Activated T-helper 1 cell treated with anti-CD3 and anti-CD28 coated beads, Interleukin-2, amount 50 U/mL, for 16 hours (primary cell): ENCODE measurements at places on chromosomes 16 and 17.

DNA sequence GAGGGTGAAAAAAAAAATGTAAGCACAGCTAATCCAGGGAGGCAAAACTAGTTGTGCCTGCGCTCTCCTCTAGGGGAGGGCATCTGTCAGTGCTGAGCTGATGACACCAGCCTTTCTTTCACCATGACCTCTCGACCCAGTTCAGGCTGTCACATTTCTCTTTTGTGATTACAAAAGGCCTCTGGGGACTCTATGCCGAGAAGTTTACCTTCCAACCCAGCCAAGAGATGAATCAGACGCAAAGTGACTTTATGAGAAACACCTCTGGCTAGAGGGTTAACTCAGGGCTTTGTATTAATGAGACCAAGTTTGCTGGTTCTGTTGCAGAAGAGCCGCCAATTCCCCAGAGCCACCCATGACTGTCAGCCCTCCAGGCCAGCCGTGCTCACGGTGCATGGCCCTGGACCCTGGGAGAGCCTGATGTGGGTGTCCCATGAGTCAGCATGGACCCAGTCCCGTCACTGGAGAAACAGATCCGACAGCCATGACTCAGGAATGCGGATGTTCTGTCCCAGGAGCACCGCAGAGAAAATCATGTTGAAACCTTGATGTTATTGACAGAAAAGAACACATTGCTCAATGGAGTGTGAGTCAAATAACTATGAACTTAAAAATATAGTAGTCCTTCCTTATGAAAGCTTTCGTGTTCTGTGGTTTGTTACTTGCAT lies 437.2 kb downstream of the HS3ST3B1 start:
- DNase-seq: no peak

DNA sequence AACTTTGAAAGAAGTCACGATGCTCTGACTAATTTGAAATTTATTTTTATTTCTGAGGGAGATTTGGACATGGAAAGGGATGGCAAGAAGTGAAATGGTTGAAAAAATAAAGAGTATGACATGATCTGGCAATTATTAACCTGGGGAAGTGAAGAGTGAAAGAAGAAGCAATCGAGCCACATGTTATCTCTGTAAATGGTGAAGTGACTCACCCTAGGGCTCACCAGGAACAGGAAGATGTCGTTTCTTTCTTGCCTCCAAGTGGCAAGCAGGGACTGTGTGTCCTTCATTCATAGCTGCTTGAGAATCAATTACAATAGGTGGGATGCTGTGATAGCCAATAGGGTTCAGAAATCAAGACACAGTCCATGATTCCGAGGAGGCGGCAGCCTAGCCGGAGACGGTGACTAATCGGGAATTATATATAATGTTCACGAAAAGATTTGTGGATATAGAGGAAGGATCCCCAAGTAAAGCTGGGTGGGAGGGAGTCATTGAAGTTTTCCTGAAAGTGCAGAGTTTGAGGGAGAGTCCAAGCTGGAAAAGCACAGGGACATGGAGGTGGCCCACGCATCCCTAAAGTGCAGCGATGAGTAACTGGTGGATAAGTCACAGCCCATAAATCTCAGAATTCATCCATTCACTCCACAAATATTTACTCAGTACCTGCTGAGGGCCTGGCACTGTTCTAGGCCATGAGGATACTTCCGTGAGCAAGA lies 18.2 kb upstream of the KRT20 start:
- DNase-seq: no peak

DNA sequence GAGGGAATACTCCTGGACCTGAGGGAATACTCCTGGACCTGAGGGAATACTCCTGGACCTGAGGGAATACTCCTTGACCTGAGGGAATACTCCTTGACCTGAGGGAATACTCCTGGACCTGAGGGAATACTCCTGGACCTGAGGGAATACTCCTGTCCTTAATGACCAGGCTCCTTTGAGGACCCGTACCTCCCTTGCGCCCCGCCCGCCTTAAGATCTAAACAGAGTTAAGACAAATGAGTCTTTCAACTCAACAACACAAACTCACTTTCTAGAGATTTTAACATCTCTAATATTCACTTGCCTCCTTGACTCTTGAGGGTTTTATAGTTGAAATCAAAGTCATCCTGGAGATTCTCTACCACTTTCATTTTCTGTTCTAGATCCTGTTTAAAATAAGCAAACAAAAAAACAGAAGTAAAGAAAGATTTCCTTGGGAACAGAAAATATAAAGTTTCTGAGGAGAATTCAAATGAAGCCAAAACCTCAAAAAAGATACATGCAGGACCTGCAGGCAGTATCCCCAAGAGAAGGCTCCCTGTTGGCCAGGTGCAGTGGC lies 49.7 kb downstream of the STAT3 start:
- no peak for DNase-seq

GRCh38 chr16:30758988-30759491 lies 2.8 kb downstream of the CFAP119 start:
- DNase-seq: no peak

DNA sequence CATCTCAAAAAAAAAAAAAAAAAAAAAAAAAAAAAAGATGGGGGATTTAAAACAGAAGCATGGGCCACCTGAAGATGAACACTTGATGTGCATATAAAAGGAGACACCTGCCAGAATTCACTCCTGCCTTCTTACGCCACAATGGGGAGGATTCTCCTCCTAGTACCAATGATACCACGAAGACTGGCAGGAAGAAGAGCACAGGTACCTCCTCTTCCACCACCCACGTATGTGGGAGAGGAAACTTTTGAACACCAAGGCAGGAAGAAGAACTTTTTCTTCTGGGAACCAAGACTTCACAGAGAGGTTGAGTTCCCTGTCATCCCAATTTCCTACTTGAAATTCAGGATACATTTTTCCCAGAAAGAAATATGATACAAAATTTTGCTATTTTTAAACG lies 2.7 kb upstream of the MAP2K6 start:
- DNase-seq: no peak

GRCh38 chr16:12976936-12977335 lies 75.5 kb downstream of the SHISA9 start:
- no peak for DNase-seq

DNA sequence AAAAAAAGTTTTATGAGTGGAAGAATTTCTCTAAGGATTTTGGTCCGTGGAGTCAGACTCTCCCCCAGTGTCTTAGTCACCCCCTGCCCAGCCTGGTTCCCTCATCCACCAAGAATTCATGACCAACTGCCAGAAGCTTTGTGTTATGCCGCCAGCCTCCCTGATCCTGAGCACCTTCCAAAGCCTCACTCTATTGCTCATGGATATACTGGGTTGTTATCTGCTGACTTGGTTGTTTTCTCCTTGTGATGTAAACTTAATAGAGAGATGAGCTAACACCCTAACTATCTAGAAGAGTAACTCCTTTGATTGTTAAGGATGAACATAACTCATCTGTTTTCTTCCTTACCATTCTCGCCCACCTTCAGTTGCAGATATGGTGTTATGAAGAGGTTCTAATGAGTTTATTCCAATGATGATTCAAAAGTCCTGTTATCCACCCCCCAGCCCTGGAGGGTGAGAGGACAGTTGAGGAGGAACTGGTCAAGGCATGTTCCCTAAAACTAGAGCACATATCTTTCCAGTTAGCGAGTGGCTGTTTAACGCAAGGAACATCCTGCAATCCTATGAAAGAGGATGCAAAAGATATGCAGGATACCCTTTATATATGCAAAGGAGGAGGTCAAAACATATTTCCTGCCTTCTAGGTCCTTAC lies 1.5 kb upstream of the PSMD3 start:
- no peak for DNase-seq

GRCh38 chr17:77300016-77300686 lies 159.4 kb downstream of the SEC14L1 start:
- no peak for DNase-seq

- DNase-seq: no peak
Observed at GRCh38 chr17:33335491-33336173, 42.5 kb upstream of the ASIC2 start.

DNA sequence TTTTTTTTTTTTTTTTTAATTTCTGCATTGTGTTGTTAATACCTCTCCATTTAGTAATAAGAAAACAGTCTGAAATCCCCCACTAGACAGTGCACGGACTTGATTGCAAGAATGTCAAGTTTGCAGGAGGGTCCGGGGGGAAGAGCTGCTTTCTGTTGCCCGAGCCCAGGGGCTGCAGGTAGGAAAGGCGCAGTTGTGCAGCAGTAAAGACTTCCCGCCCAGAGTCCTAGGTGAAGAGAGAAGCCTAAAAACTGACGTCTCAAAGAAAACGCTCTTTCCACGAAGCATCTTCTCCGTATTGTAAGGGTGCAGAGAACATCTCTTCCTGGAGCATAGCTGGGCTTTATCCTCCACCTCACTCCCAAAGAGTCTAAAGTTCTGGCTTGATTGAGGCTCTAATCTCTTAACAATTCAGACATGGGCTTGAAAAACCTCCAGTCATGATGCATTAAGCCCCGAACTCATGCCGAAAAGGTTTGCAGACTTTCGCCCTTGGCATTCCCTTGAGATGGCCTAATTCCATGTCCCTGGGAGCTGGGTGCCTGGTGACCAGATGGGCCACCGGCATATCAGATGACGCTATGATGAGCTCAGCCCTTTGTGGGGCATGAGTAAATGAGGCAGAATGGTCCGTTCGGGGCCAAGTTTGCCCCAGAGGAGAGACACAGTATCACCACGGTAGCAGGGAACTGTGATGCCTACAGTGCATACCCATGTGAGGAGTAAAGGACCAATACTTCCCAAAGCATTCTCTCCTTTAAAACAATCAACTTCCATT lies 436.2 kb upstream of the ZFHX3 start:
- no peak for DNase-seq
